ENCODE measurements at places on chromosomes 1 and 21. TPM values are rescaled to one million over a fixed set of nuclear protein-coding genes. Genes with fewer than 3 reads are reported as not detected.

ZNF697 gene
- total RNA-seq, result not detected

FHAD1 gene
- total RNA-seq, result 1.2 TPM

LCE1A gene
- not detected for total RNA-seq

PGBD5 gene
- total RNA-seq, result not detected

S100A2 gene
- not detected for total RNA-seq

LIN28A gene
- not detected for total RNA-seq

CFHR5 gene
- not detected for total RNA-seq

ZBTB21 gene
- 1.2 TPM for total RNA-seq

PTPRC gene
- total RNA-seq, result 367 TPM

F13B gene
- total RNA-seq, result not detected

TADA1 gene
- 26.6 TPM for total RNA-seq

GRCh38 chr1:1703796-1704195 is 11.2 kb upstream of the SLC35E2B start:
- no peak overlapping the region for H3K27ac ChIP-seq
- H3K36me3 ChIP-seq, result no peaks in the 10 kb centered on the region
- no peaks in the 10 kb centered on the region for H3K4me1 ChIP-seq

- no peaks in the 10 kb centered on the region for H3K27me3 ChIP-seq
- H3K4me3 ChIP-seq, result no peak overlapping the region
- no peak for DNase-seq
- H3K27ac ChIP-seq, result no peak overlapping the region
- H3K36me3 ChIP-seq, result peaks cover 44% of the 10 kb centered on the region
Observed at GRCh38 chr1:32040711-32041110, 27.0 kb downstream of the KHDRBS1 start.

- H3K36me3 ChIP-seq, result no peaks in the 10 kb centered on the region
- DNase-seq, result no peak
- no peaks in the 10 kb centered on the region for H3K27me3 ChIP-seq
- no peak overlapping the region for H3K4me3 ChIP-seq
Observed at GRCh38 chr1:18118078-18118477, 10.5 kb downstream of the IGSF21 start.

DNA sequence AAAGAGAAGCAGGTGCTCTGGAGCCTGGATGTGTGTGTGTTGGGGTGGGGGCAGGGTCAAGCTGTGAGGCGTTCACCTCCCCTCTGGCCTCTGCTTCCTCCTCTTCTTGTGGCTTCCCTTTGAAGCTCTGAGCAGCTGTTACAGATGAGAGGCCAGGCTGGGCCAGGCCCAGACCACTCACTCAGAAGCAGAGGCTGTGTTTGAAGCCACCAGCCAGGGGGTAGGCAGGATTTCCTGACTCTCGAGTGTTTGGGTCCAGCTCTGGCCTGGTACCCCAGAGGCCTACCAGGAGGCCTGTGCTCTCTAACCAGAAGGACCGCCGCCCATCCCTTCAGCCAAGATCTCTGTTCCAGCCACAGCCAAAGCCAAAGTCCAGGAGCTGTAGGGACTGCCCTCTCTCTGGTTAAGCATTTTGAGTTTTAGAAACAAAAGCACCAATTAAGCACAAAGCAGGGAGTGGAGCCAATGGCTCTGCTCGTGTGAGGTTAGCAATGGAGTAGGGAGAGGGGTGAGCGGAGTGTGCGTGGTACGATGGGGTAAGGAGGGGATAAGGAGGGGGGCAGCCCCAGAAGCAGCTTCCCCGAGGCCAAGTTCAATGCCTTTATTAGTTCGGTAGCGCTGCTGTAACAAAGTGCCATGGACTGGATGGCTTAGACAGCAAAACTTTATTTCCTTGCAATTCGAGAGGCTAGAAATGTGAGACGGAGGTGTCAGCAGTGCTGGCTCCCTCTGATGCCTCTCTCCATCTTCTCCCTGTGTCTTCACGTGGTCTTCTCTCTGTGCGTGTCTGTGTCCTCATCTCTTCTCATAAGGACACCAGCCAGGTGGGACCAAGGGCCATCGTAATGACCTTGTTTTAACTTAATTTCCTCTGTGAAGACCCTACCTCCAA is 20.5 kb downstream of the RCSD1 start:
- H3K36me3 ChIP-seq, result no peaks in the 10 kb centered on the region
- no peak overlapping the region for H3K4me3 ChIP-seq

DNA sequence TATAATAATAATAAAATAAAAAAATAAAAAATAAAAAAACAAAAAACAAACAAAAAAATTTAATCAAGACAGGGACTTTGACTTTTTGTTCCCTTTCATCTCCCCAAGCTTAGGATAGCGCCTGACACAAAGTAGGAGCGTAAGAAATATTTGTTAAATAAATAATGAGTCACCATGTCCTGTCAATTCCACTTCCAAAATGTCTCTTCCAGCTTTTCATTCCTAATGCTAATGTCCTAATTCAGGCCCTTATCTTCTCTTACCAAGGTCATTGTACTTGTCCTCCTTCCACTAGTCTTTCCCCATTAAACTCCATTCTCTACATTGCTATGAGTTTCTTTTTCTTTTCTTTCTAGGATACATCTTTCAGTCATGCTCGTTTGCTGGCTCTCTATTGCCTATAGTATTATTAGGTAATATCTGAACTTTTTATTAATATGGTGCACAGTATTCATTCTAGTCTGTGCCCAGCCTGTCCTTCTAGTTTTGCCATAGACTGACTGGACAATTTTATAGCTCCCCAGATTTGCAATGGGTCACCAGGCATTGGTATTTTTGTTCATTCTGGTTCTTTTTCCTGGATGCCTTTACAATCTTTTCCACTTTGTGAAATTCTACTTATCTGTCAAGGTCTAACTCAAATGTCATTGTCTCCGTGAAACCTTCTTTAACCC is 11.4 kb downstream of the NEXN start:
- no peaks in the 10 kb centered on the region for H3K36me3 ChIP-seq
- no peaks in the 10 kb centered on the region for H3K27me3 ChIP-seq
- H3K4me1 ChIP-seq, result no peaks in the 10 kb centered on the region
- H3K27ac ChIP-seq, result no peak overlapping the region
- DNase-seq, result no peak

DNA sequence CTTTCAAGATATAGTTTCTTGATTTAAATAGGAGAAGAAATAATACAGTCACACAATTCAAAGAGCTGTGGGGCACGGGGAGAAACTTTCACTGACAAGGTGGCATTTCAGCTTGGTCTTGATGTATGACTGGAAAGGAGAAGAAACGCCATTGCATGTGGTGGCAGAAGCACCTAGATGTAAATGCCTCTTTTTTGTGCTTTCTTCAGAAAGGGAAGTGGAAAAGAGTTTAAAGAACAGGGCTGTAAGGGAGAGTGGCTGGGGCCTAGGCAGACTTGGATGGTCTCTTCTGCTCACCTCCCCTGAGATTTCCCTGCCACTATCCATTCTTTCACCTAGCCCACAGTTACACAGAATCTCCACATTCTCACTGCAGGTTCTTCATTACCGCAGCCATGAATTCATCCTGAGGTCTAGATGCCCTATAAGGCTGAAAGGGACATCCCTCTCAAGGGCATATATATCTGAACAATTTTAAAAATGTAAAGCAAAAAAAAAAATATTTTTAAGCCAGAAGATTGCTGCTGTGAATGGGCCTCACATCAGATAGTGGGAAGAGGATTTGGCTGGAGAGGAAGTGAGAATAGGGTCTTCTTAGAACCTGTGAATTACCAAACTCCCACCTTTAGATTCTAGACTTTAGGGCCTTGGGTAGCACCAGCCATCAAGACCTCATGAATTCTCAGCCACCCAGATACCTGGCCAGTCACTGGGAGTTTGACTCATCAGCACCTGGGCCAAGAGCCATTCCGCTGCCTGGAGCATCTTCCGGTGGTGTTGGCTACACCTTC is 23.4 kb downstream of the CACNA1E start:
- DNase-seq, result no peak
- no peaks in the 10 kb centered on the region for H3K36me3 ChIP-seq
- H3K4me3 ChIP-seq, result no peak overlapping the region
- H3K27me3 ChIP-seq, result no peaks in the 10 kb centered on the region
- no peak overlapping the region for H3K27ac ChIP-seq
- no peaks in the 10 kb centered on the region for H3K4me1 ChIP-seq

- no peaks in the 10 kb centered on the region for H3K4me1 ChIP-seq
- no peak overlapping the region for H3K27ac ChIP-seq
- H3K4me3 ChIP-seq, result no peak overlapping the region
- no peaks in the 10 kb centered on the region for H3K27me3 ChIP-seq
- no peaks in the 10 kb centered on the region for H3K36me3 ChIP-seq
Observed at GRCh38 chr1:22613951-22614350, 22.5 kb upstream of the C1QA start.

- H3K27me3 ChIP-seq, result no peaks in the 10 kb centered on the region
- DNase-seq, result no peak
- no peaks in the 10 kb centered on the region for H3K36me3 ChIP-seq
- no peak overlapping the region for H3K27ac ChIP-seq
- H3K4me3 ChIP-seq, result no peak overlapping the region
Observed at GRCh38 chr1:39124282-39124681, 80.2 kb upstream of the MACF1 start.

GRCh38 chr1:41615316-41615715 is 130.8 kb upstream of the EDN2 start:
- no peaks in the 10 kb centered on the region for H3K27me3 ChIP-seq
- H3K4me3 ChIP-seq, result no peak overlapping the region
- no peak overlapping the region for H3K27ac ChIP-seq
- DNase-seq, result no peak
- peaks cover 6% of the 10 kb centered on the region for H3K4me1 ChIP-seq
- no peaks in the 10 kb centered on the region for H3K36me3 ChIP-seq

- DNase-seq, result no peak
- no peaks in the 10 kb centered on the region for H3K36me3 ChIP-seq
- no peaks in the 10 kb centered on the region for H3K4me1 ChIP-seq
- H3K27me3 ChIP-seq, result no peaks in the 10 kb centered on the region
- H3K4me3 ChIP-seq, result no peak overlapping the region
Observed at GRCh38 chr1:72915581-72915980, 633.2 kb upstream of the NEGR1 start.

DNA sequence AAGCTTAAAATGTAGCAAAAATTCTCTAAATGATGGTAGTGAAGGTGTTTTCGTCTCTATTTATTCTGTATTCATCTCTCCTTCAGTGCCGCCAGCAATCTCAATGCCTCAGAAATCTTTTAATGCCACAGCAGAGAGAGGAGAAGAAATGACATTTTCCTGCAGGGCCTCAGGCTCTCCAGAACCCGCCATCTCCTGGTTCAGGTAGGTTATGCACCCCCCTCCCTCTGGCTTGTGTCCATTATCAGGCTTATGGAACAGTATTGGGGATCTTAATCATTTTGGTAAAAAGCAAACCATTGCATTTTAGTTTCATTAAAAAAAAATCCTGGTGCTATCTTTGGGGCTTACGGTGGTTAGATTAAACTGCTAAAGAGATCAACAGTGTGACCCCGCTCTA is 326.1 kb downstream of the NCAM2 start:
- H3K4me1 ChIP-seq, result no peaks in the 10 kb centered on the region
- H3K27ac ChIP-seq, result no peak overlapping the region
- H3K36me3 ChIP-seq, result no peaks in the 10 kb centered on the region
- H3K4me3 ChIP-seq, result no peak overlapping the region
- no peak for DNase-seq

GRCh38 chr1:63199706-63200335 is 122.5 kb upstream of the FOXD3 start:
- no peak overlapping the region for H3K27ac ChIP-seq
- no peak for DNase-seq
- no peak overlapping the region for H3K4me3 ChIP-seq
- no peaks in the 10 kb centered on the region for H3K27me3 ChIP-seq

DNA sequence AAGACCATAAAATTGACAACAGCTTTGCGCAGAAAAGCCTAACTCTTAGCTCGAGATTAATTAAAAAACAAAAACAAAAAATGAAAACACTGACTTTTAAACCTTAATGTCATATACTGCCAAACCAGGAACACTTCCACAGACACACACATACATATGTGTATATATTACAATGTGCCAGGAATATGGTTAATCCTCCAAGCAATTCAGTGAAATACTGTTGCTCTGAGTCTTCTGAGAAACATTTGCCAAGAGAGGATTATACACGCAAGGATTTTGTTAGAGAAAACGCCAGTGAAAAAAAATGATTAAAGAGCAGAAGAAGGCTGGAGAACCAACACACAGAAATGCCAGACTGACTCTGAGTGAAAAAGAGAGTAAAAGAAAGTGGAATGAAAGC is 116.7 kb upstream of the CHRM3 start:
- no peak for DNase-seq
- H3K4me1 ChIP-seq, result no peaks in the 10 kb centered on the region
- no peaks in the 10 kb centered on the region for H3K36me3 ChIP-seq
- no peak overlapping the region for H3K27ac ChIP-seq

DNA sequence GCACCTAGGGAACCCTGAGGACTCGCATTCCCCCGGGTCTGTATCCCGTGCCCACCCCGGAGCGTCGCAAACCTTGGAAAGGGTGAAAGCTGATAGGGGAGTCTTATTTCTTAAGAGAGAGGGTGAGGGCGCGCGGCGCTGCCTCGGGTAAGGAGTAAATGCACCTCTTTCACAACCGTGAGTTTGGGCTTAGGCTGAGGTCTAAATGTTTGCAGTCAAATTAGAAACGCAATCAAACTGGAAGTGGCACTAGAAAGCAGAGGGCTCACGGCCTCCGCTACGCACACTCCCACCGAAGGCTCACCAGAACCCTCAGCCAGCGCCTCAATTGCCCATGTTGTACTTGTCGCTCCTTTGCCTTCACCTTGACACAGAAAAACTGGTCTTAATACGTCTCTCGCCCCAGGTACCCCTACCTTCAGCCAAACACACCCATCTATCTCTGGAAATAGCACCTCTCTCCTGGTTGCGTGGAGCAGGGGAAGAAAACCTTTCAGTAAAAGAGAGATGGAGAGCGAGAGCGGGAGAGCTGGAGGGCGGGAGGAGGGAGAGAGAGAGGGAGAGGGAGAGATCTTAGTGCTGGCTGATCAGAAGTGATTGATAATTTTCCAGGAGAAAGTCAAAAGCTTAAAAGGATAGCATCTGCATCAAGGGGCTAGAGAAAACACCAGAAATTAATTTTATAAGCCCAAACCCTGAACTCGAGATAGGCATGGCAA is 1.7 kb upstream of the HLX start:
- H3K36me3 ChIP-seq, result no peaks in the 10 kb centered on the region
- no peak overlapping the region for H3K27ac ChIP-seq
- no peaks in the 10 kb centered on the region for H3K27me3 ChIP-seq
- no peaks in the 10 kb centered on the region for H3K4me1 ChIP-seq

Data from Karpas-422 (cell line).